ENCODE measurements at places on chromosomes 2 and 18.

GRCh38 chr2:227608561-227609338 is 5.9 kb downstream of the SCYGR3 start:
- DNase-seq = no peak

DNA sequence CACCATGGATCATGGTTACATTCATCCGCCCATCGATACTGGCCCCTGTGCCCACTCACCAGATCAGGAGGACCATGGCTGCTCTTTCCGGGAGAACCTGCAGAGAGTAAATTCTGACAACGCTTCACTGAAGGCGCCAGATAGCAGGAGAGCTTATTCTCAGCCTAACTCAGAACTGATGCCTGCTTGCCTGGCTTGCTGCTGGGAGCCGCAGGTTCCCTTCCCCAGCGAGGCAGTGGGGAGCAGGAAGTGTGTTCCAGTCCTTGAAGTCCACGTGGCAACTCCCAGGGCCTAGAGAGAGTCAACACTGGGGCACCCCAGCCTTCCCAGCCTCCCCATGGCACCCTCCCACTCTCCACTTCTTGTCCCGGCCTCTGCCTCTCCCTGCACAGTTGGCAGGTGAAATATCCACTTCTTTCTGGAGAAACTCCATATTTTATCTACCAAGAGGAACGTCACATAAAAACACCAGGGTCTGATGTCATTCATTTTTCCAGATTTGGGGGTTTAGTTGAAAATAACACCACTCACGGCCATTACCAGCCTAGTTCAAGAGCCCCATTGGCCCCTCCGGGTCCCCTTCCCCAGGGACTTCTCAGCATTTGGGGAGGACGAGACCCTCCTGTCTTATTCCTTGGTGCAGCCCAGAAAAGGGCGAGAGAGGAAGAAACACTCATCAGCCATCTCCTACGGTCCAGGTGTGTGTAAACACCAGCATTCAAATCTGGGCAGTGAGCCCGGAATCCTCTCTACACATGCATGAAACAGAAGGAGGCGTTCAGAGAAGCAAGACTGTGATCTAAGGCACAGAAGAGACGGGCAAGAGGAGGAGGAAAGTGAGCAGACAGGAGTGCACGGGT is 3.5 kb upstream of the TUBB6 start:
- DNase-seq = no peak

DNA sequence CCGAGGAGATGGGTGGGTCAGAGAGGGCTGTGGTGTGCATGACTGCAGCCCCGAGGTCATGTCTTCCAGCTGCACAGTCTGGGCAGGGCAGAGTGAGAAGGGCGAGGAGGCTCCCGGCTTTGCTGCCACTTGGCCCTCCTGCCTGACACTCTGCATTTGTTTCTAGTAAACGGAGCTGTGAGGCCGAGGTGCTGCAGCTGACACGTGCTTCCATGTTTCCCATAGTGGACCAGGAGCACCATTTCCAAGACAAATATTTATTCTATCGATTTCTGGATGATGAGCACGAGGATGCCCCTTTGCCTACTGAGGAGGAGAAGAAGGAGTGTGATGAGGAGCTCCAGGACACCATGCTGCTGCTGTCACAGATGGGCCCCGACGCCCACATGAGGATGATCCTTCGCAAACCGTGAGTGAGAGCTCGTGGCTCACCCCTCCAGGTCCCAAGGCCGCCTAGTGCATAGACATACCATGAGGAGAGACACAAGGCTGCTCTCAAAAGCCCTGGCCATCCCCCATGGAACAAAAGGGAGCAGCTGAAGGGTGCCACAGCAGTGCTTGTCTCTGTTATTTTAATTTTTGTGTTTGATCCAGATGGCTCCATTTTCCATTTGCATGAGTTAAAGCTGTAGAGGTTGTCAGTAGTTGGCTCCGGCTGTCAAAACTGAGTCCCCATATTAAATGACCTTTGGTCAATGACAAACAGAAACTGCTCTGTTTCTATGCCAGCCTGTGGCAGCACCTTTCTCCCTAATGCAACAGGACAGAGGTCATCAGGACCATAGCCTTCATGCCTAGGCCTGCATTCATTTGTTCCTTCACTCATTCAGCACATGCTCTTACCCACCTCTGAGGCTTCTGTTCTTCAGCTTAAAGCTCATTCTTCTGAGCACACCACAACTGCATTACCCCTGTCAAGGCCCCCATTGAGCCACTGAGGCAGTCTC is 108.3 kb upstream of the MAP3K20 start:
- DNase-seq = peak; percentile 16

GRCh38 chr2:200763422-200763821 is 48.3 kb upstream of the BZW1 start:
- peak; percentile 29 for DNase-seq

- DNase-seq = no peak
Measured at GRCh38 chr2:241775223-241776177, 1.1 kb upstream of the GAL3ST2 start.

GRCh38 chr2:9378433-9379390 is 44.6 kb downstream of the ITGB1BP1 start:
- no peak for DNase-seq

- DNase-seq = no peak
Measured at GRCh38 chr2:107215401-107216350, 329.7 kb upstream of the ST6GAL2 start.

GRCh38 chr18:58309099-58309498 is 265.1 kb downstream of the NEDD4L start:
- no peak for DNase-seq

- no peak for DNase-seq
Measured at GRCh38 chr2:1541040-1541439, 127.8 kb downstream of the TPO start.

DNA sequence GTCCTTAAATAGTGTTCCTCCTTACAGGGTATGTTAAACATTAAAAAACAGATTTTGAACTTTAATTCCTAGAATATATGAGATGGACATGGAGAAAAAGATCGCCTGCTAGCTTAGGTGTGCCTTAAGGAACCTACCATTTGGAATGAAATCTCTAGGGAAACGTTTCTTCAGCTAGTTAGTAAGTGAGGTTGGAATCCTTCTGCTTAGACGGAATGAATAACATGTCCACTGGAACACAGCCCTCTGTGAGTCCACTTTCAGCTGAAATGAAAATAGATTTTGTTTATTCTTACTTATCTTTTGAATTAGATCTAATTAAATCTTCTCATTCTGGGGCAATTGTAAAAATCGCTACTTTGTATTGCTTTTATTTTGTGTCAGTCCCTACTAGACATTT is 28.4 kb downstream of the NAB1 start:
- DNase-seq = no peak

Data from small intestine (tissue), 16 donors.